ENCODE measurements at places on chromosomes 2 and 18.

GRCh38 chr2:209471037-209471436 lies 47.2 kb downstream of the MAP2 start:
- no peak overlapping the region for H3K27ac ChIP-seq
- no peak overlapping the region for H3K4me3 ChIP-seq
- H3K27me3 ChIP-seq = peaks cover 6% of the 10 kb centered on the region
- no peaks in the 10 kb centered on the region for H3K36me3 ChIP-seq

DNA sequence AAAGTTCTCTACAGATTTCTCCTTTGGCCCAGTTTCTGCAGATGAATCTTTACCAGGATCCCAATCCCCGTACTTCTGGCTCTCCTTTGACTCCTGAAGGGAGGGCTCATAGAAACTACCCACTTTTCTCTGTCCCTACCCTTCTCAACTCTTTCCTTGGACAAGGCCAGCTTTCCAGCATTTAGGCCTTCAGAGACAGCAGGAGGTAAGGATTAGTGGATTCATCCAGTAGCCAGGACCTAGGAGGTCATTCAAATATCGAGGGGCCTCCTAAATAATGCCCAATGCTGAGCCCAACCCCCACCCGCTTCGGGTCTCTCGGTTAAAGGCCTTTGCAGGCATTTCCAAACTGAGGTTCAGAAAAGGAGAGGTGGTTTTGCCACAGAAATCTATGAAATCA lies 4.8 kb upstream of the ZNF532 start:
- H3K4me1 ChIP-seq = peaks cover 5% of the 10 kb centered on the region
- no peaks in the 10 kb centered on the region for H3K36me3 ChIP-seq
- no peak for DNase-seq
- H3K27me3 ChIP-seq = peaks cover 41% of the 10 kb centered on the region
- H3K27ac ChIP-seq = no peak overlapping the region

DNA sequence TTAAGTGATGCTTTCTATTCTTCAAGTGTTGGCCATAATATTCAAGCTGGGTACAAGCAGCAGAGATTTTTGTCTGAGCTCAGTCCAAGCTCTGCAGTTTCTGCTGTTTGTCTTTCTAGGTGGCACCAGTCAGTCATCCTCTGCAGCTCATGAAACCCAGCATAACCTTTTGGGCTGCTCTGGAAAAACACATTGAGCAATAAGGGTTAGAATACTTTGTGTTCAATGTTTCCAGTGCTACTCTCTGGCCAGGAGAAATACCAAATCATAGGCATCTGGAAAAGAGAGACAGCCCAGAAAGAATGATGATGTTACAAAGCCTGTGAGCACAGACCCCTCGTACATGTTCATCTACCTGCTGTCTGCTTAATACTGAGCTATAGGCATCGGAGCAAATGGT lies 19.5 kb upstream of the WIPF1 start:
- H3K4me3 ChIP-seq = peak overlapping the region; percentile 47
- H3K36me3 ChIP-seq = peaks cover 29% of the 10 kb centered on the region
- DNase-seq = no peak

DNA sequence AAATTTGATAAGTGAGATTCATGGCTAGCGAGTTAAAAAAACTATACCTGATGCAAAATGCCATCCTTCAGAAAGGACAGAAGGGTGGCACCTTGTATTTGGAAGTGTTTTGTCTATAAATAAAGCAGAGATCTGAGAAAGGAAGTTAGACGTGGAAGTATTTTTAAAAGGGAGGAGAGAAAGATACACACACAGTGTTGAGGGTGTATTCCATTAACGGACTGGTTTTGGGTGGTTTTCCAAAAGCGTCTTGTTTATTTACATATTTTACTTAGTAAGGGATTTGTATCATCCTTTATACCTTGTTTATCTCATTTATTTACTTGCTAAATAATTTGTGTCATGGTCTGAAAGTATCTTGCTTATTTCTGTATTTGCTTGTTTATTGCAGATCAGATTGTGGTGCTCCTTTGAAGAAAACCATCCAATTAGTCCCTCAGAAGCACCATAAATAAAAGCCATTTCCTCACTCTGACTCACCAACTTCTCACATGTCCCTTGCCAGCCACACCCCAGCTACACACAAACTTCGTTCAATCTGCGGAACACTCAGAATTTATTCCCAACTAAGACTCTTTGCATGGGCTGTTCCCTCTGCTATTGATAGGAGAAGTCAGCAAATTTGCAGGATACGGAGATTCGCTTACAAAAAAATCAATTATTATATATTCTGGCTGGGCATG lies 90.8 kb downstream of the FAM124B start:
- no peak for DNase-seq
- H3K27me3 ChIP-seq = peaks cover 22% of the 10 kb centered on the region
- peaks cover 3% of the 10 kb centered on the region for H3K4me1 ChIP-seq
- H3K36me3 ChIP-seq = no peaks in the 10 kb centered on the region
- H3K27ac ChIP-seq = no peak overlapping the region

DNA sequence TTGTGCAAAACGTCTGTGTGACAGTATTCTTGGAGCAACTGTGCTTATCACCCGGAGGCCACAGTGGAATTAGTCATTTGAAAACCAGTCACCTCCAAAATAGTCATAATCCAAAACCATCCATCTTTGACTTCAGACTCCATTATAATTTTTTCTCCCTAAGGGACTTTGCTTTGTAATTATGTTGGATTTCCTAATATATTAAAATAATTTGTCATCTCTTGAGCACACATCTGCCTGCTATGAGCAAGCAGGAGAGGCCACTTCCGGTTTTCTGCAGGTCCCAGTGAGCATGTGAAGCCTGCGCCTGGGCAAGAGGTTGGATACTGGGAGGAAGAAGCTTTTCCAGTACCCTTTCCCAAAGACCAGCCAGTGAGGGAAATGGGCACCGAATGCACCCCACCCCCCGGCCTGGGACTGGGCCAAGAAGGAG lies 57.7 kb downstream of the ODC1 start:
- no peaks in the 10 kb centered on the region for H3K27me3 ChIP-seq
- no peak overlapping the region for H3K27ac ChIP-seq
- H3K36me3 ChIP-seq = no peaks in the 10 kb centered on the region
- no peak overlapping the region for H3K4me3 ChIP-seq
- DNase-seq = no peak
- peaks cover 66% of the 10 kb centered on the region for H3K4me1 ChIP-seq

- no peak overlapping the region for H3K27ac ChIP-seq
- H3K4me1 ChIP-seq = no peaks in the 10 kb centered on the region
- H3K4me3 ChIP-seq = no peak overlapping the region
- no peaks in the 10 kb centered on the region for H3K36me3 ChIP-seq
- no peak for DNase-seq
These were observed 24.7 kb downstream of the LYPD6B start for GRCh38 chr2:149063177-149063576.

GRCh38 chr2:56515399-56515798 lies 331.6 kb downstream of the CCDC85A start:
- no peak overlapping the region for H3K4me3 ChIP-seq
- H3K27ac ChIP-seq = no peak overlapping the region
- H3K27me3 ChIP-seq = no peaks in the 10 kb centered on the region
- no peak for DNase-seq
- no peaks in the 10 kb centered on the region for H3K36me3 ChIP-seq

DNA sequence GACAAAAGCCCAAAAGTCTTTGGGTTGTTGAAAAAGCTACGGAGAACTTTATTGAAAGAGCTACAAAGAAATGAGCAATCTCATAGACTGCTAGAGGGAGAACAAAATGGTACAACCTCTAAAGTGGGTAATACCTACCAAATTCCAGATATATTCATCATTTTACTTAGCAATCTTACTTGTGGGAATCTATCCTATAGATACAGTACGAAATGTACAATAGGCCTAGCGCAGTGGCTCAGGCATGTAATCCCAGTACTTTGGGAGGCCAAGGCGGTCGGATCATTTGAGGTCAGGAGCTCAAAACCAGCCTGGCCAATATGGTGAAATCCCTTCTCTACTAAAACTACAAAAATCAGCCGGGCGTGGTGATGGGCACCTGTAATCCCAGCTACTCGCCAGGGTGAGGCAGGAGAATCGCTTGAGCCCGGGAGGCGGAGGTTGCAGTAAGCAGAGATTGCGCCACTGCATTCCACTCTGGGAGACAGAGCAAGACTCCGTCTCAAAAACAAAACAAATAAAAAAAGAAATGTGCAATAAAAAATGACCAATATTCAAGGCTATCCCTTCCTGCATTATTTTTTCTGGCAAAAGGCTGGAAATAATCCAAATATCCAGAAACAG lies 10.1 kb downstream of the EXOC6B start:
- no peak overlapping the region for H3K4me3 ChIP-seq
- H3K4me1 ChIP-seq = peaks cover 18% of the 10 kb centered on the region
- no peaks in the 10 kb centered on the region for H3K27me3 ChIP-seq
- H3K36me3 ChIP-seq = no peaks in the 10 kb centered on the region
- no peak for DNase-seq

DNA sequence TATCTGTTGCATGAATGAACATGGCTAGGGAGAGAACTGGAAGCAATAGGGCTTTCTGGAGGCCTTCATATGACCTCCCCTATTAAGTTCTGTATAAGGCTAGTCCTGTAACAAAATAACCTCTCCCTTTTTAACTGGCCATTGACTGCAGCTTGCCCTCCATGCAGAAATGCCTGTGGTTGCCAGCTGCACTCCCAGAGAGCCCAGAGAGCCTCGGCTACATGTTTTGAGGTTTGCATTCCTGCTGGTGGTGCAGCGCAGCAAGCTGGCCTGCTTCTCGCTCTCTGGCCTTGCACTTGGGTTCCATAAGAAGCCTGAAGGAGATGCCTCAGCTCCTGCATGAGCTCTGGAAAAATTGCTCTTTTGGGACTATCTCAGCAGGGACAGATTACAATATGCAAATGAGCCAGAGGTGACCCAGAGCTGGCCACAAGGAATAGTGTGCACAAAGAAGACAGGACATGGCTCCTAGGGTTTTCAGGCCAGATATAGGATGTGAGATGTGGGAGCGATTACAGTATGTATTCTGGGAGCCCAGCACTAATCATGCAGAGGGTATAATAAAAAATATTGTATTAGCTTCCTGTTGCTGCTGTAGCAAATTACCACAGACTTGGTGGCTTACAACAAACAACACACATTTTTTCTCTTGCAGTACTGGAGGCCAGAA lies 186.7 kb downstream of the INSIG2 start:
- H3K27me3 ChIP-seq = peaks cover 18% of the 10 kb centered on the region
- no peak overlapping the region for H3K27ac ChIP-seq
- DNase-seq = no peak
- H3K4me3 ChIP-seq = no peak overlapping the region

DNA sequence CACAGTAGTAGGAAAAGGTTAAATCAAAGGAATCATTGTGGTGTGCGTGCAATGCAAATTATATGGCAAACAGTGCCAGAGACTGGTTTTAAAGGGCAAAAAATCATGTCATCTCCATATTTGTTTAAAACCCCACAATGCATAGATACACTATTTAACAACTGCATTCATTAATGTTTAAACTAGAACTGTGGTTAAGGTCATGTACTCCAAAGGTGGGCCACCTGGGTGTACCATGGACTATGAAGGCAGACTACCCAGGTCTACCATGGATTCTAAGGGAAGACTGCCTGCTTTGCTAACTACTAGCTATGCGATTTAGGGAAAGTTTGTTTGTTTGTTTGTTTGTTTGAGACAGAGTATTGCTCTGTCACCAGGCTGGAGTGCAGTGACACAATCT lies 356.3 kb downstream of the ZEB2 start:
- no peak overlapping the region for H3K27ac ChIP-seq
- no peaks in the 10 kb centered on the region for H3K27me3 ChIP-seq
- no peaks in the 10 kb centered on the region for H3K4me1 ChIP-seq
- H3K36me3 ChIP-seq = no peaks in the 10 kb centered on the region
- DNase-seq = no peak

- no peak overlapping the region for H3K4me3 ChIP-seq
- peak overlapping the region; percentile 41 for H3K27ac ChIP-seq
- H3K4me1 ChIP-seq = no peaks in the 10 kb centered on the region
- no peak for DNase-seq
- no peaks in the 10 kb centered on the region for H3K36me3 ChIP-seq
These were observed 105.8 kb upstream of the SPOPL start for GRCh38 chr2:138395565-138396306.
